ENCODE measurements at places on chromosomes 12 and 14.

DNA sequence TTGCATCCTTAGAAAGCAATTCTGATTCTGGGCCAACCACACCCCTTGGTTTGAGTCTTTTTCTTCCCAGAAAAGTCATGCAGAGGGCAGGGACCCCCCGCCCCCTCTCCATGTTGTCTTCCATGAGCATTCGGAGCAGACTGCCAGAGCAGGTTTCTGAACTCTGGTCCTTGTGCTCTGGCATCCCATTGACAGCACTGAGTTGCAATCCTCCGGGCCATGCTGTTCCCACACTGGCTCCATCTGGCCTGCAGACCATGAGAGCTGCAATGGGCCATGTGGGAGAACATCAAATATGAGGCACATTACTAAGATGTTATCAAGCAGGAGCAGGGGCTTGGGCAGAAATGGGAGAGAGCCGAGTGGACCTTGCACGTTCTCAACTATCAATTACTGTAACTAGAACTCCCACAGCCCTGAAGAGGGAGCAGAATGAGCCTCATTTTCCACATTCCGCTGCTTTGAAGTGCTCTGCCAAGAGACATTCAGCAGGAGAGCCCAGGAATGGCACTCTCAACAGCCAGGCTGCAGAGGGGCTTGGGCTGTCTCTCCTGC lies 157.4 kb downstream of the STXBP6 start:
- DNase-seq, result no peak

GRCh38 chr12:119630962-119631550 lies 36.9 kb upstream of the PRKAB1 start:
- no peak for DNase-seq

- no peak for DNase-seq
These were observed 831 bp downstream of the CRIP1 start for GRCh38 chr14:105487449-105487985.

DNA sequence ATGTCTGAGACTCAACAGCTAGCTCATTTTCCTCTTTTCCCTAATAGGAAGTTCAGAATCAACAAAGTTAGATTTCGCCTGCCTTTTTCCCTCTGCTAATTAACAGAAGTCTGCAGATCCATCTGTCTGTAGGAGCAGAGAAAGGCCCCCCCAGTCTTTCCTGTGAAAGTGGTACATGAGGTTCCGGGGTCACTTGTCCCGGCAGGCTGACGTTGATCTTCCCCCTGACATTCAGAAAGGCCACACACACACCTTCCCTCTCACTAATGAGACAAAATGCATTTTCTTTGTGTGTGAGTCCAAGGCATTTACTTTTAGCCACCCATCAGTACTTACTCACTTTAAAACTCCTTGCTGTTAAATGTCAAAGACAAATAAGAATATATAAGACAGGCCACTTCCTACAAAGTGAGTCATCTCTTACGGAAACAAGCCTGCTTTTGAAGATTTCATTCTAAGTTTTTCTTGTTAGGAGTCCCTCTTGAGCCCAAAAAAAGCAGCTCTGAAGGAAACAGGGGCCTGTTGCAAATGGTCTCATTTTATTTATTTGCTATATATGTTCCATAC lies 138.7 kb downstream of the TTC7B start:
- no peak for DNase-seq

GRCh38 chr14:85459361-85460000 lies 70.5 kb upstream of the FLRT2 start:
- DNase-seq, result no peak

- DNase-seq, result no peak
These were observed 235.2 kb downstream of the PCNX1 start for GRCh38 chr14:71142375-71143038.

DNA sequence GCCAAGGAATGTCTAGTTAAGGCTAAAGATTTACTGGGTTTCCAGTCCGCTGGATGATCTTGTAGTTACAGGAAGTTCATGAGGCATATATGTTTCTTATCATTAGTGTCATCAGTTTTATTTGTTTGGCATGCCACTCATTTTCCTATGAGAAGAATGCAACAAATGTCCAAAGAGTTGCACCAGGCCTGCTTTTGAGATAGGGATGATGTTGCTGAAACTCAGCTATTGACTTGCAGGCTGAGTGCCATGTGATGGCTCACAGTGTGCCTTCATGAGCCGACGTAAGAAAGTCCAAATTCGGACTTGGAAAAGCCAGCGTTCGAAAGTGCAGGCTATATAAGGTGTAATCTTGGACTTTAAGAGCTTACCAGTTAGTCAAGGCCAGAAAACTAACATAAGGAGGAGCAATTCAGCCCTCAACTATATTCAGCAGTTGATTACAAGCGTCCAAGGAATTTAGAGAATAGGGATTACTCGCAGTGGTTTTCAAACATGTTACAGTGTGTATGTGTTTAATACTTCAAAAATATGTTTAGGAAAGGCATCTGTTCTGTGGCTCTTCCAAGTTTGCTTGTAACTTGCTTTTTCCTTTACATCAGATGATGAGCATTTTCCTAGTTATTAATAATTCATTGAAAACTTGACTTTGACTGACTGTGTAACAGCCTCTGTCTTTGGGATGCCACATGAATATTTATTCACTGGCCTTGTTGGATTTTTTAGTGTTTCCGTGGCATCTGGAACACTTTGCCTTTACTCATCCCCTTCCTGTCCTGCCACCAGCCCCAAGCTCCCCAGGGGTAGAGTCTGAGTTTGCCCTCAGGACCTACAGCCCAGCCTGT lies 101.3 kb downstream of the LGMN start:
- no peak for DNase-seq

- DNase-seq, result no peak
These were observed 4.4 kb downstream of the ORMDL2 start for GRCh38 chr12:55822228-55822627.

DNA sequence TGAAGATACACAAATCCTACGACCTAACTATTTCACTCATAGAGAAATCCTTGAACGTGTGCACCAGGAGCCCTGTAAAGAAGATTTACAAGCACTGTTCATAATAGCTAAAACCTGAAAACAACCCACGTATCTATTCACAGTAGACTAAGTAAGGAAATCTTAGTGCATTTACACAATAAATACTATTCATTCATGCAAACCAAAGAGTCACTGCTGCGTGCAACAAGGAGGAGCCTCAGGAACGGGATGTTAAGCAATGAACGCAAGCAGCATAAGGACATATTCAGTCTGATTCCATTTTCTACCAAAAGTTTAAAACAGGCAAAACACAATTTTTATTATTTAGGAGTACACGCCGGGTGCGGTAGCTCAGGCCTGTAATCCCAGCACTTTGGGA lies 176.6 kb downstream of the TTC7B start:
- no peak for DNase-seq

Data from stimulated activated CD4-positive, alpha-beta T cell treated with anti-CD3 and anti-CD28 coated beads, Interleukin-2, amount 100 ng/mL, for 4 hours (primary cell).